ENCODE measurements at places on chromosomes 5 and 9.

DNA sequence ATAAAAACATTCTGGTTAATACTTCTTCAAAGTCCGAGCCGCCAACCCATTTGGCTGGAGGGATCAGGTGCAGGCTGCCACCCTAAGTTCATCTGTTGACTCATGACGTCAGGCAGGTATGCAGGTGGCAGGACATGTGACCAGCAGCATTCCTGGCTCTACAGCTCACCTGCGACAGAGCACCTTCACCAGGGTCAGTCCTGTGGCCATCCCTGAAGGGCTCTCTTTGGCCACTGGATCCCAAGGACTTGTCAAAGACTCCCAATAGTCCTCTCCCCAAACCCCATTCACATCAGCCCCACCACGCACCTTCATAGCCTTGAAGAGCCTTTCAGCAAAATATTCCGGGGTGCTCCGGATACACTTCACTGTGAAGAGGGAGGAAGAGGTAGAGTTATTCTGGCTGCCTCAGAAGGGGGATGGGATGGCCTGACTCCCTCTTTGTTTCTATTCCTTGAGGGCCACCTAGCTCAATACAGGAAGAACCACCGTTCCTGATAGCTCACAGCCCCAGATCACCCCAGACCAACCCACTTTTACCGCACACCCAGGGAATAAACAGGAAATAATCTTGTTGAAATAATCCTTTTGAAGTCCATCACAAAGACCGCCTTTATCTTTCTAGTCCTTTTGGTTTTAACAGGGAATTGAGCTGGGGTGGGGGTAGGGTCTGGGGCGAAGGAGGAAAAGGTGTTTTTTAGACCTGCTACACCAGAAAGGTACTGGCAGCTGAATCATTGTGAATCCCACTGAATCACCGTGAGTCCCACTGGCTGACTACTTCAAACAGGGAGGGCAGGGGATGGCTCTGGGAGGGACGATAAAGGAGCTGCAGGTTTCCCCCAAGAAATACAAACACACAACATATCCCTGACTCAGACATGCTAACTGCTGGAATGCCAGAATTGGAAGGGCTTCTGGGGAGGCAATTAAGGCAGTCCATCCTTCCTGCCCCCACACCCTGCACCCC is 26.4 kb downstream of the ANXA6 start:
- DNase-seq, result no peak

- DNase-seq, result no peak
These were observed 200.1 kb upstream of the TBC1D2 start for GRCh38 chr9:98455256-98456155.

- no peak for DNase-seq
These were observed 36.1 kb upstream of the DENND1A start for GRCh38 chr9:123965801-123966686.

DNA sequence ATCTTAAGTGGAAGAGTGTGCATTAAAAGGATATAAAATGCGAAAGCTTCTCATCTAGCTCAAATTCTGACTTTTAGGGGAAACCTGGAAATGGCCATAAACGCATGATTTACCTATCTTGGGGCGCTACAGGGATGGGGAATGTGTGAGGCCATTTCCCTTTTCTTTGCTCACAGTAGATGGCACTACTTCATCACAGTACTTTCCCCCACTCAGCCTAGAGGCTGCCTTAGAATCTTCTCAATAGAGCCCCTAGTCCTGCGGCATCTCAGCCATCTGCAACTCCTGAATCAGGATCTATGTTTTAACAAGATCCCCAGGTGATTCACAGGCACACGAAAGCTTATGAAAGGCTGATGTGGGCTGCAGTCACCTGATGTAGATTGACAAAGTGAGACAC is 110.8 kb downstream of the LHFPL2 start:
- DNase-seq, result no peak

- DNase-seq, result no peak
These were observed 66.4 kb upstream of the PIK3R1 start for GRCh38 chr5:68149189-68149588.

- DNase-seq, result no peak
These were observed 114.8 kb downstream of the TLE4 start for GRCh38 chr9:79686381-79687130.

- DNase-seq, result no peak
These were observed 98.0 kb downstream of the RASGRF2 start for GRCh38 chr5:81058121-81058520.

GRCh38 chr5:37739817-37740261 is 100.0 kb downstream of the GDNF start:
- DNase-seq, result no peak

- DNase-seq, result no peak
These were observed 34.3 kb downstream of the DNAH5 start for GRCh38 chr5:13910201-13910600.

GRCh38 chr9:87089929-87090328 is 142.6 kb upstream of the GAS1 start:
- DNase-seq, result no peak

- no peak for DNase-seq
These were observed 223.3 kb downstream of the DIRAS2 start for GRCh38 chr9:90419221-90419851.

DNA sequence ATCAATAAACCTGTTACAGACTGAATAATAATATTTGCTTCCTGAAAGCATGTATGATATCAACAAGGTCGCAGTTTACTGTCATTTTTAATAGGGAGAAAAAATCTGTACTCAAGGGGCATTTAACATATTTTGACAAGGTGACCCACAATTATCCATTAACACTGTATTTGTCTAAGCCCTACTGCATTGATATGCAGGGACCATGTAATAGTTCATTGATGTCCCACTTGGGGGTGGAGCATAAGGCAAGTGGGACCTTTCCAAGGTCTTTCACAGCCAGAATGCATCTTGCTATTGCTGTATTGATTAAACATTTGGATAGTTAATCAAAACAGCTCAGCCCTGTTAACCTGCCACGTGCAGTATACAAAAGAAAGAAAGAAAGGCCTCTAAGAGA is 502.0 kb downstream of the NR2F1-AS1 start:
- DNase-seq, result no peak

- no peak for DNase-seq
These were observed 101.0 kb downstream of the NR3C1 start for GRCh38 chr5:143302341-143303045.

DNA sequence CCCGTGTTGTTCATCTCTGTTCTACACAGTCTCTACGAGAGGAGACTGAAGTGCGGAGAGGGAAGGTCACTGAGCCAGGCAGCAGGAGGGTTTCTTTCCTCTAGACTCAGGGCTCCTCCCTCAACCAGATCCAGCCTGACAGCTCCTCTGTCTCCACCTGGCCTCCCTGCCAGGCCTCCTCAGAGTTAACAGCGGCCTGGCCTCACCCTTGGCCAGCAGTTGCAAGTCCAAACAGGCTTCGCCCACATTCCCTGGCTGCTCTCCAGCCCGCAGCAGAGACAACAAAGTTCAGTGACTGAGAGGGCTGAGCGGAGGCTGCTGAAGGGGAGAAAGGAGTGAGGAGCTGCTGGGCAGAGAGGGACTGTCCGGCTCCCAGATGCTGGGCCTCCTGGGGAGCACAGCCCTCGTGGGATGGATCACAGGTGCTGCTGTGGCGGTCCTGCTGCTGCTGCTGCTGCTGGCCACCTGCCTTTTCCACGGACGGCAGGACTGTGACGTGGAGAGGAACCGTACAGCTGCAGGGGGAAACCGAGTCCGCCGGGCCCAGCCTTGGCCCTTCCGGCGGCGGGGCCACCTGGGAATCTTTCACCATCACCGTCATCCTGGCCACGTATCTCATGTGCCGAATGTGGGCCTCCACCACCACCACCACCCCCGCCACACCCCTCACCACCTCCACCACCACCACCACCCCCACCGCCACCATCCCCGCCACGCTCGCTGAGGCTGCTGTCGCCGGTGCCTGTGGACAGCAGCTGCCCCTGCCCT is at the start of gene HRCT1:
Gene HRCT1 (plus strand): TSS at position 291 of the 768 bp plus-strand sequence. CDS start 86 bp downstream, at position 377.
- no peak for DNase-seq

- no peak for DNase-seq
These were observed 74.8 kb downstream of the ICE1 start for GRCh38 chr5:5497152-5497788.

GRCh38 chr5:62592558-62592957 is 13.9 kb downstream of the LRRC70 start:
- no peak for DNase-seq

DNA sequence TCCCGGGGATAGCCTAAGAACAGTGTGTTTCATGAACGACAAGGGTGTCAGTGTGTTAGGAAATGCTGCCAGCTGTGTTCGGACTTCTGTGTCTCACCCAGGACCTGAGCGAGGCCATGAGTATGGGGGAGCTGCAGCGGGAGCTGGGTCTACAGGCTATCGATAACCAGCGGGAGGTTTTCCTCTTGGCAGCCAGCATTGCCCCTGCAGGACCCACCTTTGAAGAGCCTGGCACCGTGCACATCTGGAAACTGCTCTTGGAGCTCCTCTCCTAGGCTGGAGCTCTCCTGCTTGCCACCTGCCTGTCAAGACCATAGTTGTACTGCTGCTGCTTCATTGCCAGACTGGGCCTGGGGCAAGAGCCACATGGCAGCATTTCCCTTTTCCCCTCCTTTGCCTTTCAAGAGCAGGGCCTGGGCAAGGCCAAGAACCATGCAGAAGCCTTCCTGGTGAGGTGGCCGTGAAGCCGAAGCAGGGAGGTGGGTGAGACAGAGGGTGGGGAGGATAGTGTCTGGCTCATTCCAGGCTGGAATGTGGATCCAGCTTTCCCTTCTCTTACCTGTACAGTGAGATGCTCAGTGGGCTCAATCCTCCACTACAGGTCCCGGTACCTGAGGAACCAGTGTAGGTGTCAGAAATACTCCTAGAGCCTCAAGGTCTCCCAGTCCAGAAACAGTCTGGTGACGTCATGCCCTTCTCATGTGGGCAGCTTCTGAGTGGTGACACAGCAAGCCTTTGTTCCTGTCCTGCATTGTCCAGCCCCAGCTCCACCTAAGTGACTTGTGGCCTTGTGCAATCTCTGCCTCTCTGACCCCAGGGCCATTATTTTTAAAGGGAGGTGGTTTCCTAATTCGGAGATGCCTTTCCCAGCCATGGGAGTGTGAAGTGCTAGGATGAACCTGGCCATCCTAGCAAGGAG is 6.6 kb downstream of the ARL10 start:
- DNase-seq, result no peak

GRCh38 chr9:272251-273213 is 57.9 kb downstream of the DOCK8 start:
- DNase-seq, result peak; percentile 52

DNA sequence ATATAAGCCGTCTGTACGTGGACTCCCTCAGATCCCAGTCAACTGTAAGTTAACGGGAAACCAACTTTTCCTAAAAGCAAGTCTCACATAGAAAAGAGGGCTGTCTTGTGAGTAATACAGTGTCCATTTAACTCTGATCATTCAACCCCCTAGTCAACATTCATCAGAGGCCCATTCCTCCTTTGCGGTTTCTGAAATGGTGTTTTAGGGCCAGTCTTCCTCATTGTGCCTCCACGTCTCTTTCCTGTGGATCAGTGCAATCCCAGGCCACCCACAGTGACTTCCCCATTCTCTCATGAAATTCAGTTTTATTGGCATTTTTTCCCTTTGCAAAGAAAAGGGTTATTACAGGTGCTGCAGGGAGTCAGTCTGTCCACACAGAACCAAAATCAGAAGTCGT is 261.8 kb downstream of the NR3C1 start:
- no peak for DNase-seq

DNA sequence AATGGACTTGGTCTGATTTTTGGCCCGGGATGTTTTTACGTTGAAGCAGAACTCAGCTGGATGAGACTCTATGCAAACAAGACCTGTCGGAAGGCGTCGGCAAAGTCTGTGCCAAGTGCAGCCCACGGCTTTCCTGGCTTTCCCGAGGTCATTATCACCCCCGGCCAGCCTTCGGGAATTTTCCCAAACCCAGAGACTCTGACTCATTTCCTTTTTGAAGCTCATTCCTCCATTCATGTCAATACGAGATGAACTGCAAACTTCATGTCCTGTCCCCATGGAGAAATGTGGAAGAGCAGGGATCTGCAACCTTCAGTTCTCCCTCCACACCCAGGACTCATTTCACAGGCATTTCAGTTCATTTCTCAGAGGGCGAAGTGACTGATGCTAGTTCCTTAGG is 95.3 kb downstream of the IRX2 start:
- no peak for DNase-seq

- DNase-seq, result no peak
These were observed 127.1 kb downstream of the PRDM6 start for GRCh38 chr5:123215929-123216702.

GRCh38 chr9:94800424-94801117 is 74.1 kb downstream of the AOPEP start:
- no peak for DNase-seq

DNA sequence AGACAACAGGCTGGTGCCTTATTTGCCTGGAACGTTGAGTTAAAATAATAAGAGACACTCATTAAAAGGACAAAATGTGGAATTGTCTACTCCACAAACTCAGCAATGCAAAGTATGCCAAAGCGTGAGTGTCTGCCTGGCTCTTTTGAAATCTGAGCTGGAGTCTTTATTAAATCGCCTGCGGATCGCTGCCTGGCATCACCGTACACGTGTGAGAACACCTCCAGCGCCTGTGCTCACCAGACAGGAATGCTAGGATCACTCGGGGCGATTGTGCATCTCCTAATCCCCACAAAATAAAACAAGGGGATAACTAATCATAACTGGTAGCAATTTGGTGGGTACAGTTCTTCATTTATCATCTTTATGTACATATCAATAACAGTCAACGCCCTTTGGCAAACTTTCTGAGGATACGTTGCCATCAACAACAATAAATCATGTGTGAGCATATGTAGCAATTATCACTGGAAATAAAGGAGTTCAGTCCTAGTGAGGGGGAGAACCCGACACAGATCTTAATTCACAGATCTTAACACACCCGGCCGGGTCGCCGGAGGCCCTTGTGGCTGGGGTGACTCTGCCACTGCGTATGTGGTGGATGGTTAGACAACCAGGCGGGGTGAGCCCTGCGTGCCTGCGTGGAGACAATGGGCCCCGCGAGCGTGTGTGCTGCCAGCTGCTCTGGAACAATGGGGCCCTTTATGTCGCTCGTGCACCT is 284.9 kb upstream of the IRX1 start:
- DNase-seq, result no peak

DNA sequence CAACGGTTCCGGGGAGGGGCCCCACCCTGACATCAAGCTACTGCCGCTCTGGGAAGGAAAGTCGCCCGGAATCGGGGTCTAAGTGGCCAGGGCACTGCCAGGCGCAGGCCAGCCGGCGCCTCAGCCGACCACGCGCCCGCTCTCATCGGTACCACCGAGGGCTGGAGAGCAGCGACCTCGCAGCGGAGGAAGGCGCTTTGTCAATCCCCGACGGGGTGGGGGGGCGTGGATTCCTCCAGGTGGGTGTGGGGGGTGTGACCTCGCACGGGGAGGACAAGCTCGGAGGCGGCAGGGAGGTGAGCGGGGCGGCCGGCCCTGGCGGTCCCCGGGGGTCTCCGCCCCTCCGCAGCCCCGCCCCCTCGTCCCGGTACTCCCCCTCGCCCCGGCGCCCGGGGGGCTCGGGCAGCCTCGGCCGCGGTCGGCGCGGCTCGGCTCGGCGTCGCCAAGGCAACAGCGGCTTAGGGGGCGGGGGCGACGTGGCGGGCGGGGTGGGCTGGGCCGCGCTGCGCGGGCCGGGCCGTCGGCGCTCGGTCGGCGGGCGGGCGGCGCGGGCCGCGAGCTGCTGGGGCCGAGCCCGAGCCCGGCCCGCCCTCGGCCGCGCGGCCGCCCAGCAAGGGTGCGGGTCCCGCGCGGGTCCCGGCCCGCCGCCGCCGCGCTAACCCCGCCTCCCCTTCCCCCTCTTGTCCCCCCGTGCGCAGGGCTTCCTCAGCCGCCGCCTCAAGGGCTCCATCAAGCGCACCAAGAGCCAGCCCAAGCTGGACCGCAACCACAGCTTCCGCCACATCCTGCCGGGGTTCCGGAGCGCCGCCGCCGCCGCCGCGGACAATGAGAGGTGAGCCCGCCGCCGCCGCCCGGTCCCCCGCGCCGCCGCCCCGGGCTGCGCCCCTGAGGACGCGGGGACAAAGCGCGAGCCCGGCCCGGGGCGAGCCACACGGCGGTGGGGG is 47.5 kb downstream of the DAB2IP start:
- peak; percentile 25 for DNase-seq
